ENCODE measurements at places on chromosomes 6 and 20.

GRCh38 chr6:13163161-13163944 lies 165.0 kb downstream of the TBC1D7 start:
- no peak for DNase-seq

DNA sequence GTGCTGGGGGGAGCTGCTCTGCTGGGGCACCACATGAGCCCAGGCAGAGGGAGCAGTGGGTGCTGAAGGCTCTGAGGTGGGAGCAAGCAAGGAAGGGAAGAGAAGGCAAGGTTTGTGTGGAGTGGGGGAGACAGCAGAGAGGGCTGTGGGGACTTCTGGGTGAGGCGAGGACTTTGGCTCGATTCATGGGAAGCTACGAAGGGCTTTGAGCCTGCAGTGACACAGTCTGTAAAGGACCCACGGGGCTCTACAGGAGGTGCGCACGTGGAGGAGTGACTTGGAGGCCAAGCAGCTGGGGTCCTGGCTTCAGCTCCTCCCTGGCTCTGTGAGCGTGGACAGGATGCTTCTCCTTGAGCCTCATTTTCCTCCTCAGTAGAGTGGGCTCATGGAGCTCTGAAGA lies 29.1 kb upstream of the CSNK2A1 start:
- no peak for DNase-seq

GRCh38 chr20:50335105-50335504 lies 144.5 kb downstream of the CEBPB start:
- no peak for DNase-seq

DNA sequence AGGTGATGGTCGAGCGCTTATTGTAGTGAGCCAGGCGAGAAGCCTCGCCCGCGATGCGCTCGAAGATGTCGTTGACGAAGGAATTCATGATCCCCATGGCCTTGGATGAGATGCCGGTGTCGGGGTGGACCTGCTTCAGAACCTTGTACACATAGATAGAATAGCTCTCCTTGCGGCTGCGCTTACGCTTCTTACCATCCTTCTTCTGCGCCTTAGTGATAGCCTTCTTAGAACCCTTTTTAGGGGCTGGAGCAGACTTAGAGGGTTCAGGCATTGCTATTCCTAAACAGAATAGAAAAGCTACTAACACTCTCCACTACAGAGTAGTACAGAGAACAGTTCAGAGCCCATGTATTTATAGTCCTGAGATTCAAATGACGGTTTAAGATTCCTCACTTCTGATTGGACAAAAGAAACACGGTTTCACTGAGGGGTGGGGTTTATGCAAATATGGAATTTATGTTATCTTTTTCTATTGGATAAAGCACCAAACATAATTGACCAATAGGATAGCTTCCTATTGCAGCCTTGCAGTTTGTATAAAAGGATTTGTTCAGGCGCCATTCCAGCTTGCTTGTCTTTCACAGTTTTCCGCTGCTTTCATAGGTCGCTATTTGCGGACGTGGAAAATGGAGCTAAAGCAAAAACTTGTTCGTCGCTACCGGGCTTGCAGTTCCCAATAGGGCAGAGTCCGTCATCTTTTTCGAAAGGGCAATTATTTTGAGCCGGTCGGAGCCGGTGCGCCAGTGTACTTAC lies 43.7 kb upstream of the HFE start:
- peak; percentile 79 for DNase-seq

GRCh38 chr20:49768204-49769047 lies 44.2 kb upstream of the SLC9A8 start:
- DNase-seq, result peak; percentile 51

DNA sequence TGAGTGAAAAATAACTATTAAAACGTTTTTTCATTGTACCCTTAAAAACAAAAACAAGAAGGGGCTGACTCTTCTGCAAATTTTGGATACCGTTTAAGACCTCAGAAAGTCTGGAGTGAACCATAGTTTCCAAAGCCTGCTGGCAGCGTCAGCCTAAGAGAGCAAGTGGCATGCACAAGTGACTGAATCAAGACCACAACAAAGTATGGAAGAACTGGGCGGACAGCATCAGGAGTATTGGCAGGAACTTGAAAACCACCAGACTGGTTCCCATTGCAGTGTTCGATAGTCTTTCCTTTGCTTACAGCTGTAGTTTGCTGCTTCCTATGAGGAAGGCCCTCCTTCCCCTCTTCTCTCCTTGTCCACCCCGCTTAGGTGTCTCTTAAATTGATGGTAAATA lies 33.7 kb upstream of the MYLIP start:
- DNase-seq, result no peak

DNA sequence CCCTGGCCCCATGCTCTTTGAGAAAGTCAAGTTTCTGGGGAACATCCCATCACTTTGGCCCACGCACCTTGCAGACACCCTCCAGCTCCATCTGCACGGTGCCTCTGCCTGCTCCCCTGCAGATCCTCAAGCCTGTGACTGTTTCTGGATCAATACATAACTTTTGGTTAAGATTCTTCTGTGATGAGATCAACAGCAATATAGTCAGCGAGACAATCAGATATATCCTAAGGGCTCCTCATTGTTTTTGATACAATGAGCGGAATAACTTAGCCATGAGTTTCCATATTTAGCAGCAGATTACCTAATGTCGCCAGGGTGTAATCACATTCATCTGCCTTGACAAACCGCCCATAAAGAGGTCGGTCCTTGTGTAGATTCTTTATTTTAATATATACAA lies 109.3 kb upstream of the MTHFD1L start:
- DNase-seq, result no peak
